Stimulated activated CD8-positive, alpha-beta memory T cell treated with anti-CD3 and anti-CD28 coated beads, Interleukin-15, amount 100 ng/mL, for 24 hours (primary cell): ENCODE measurements at places on chromosomes 5 and 9.

- DNase-seq: no peak
These were observed 84.5 kb upstream of the CTNNA1 start for GRCh38 chr5:138668451-138669380.

DNA sequence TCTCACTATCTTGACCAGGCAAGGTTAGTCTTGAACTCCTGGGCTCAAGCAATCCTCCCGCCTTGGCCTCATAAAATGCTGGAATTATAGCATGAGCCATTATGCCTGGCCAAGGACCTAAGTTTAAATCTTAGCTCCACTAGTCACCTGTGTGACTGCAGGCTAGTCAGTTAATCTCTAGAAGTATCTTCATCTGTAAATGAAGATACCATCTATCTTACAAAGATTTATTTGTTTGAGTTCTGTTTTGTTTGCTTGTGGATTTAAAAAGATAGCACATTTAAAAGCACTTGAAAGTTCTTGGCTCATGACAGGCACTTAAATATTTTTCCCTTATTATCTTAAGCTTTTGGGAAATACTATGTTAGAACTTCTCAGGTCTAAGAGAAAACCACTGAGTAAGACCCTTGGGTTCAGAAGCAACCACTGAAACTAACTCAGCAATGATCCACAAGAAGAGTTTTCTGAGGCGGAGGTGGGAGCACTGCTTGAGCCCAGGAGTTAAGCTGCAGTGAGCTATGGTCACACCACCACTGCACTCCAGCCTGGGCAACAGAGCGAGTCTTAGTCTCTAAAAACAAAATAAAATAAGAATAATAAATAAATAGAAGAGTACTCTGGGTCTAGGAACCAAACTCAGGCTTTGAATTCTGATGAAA lies 19.1 kb downstream of the TMEM245 start:
- no peak for DNase-seq

DNA sequence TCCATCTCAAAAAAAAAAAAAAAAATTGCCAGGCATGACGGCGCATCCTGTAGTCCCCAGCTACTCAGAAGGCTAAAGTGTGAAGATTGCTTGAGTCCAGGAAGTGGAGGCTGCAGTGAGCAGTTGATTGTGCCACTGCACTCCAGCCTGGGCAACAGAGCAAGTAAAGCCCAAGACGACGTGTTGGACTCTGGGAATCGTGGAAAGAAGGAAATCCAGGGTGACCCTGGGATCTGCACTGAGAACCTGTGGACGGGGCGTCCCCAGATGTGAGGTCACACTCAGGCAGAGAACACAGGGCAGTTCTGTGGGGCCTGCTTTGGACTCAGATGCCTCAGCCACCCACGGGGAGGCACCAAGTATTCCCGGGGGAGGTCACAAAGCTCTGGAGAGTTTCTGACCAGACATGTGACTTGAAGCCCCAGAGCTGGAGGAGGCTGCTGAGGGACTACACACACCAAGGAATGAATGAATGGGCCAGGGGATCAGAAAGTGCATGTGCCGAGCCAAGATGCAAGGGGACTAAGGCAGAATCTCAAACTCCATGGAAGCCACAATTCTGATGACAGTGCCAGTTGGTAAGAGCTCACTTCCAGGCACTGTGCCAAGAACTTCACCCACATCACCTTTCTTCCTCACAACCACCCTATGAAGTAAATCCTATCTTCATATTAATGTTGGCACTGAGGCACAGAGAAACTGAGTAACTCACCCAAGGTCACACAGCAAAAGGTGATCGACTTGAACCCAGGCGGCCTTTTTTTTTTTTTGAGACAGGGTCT lies 12.9 kb downstream of the DYNC2I2 start:
- no peak for DNase-seq

DNA sequence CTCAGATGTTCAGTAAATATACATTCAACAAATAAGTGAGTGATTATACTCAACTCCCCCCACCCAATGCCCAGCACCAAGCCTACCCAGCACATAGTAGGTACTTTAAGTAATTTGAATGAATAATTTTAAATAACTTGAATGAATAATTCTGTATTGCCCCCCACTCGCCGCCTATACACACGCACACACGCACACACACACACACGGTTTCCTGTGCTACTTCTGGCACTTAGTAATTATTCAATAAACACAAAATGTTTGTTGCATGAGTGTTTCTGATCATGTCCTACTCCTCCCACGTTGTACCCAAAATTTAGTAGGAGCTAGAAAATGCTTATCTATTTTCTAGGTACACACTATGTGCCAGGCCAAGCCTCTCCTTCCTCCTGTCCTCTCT lies 16.2 kb downstream of the PCDH12 start:
- DNase-seq: no peak

DNA sequence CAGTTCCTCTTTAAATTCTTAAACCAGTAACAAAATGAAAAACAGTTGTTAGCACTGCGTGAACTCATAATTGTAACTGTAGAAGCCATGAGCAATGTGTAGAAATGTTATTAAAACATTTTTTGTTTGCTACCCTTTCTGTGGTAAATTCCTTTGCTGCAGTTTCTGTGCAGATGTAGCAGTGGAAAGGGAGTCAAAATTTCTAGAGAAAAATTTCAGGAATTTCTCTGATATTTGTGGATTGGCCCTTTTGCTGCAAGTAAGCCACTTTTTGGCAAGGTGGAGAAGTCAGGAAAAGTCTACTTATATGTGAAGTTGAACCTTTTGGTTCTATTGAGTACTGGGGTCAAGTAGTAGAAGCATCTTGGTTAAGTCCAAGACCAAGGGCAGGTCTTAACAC lies 10.1 kb downstream of the FBXL7 start:
- DNase-seq: no peak

DNA sequence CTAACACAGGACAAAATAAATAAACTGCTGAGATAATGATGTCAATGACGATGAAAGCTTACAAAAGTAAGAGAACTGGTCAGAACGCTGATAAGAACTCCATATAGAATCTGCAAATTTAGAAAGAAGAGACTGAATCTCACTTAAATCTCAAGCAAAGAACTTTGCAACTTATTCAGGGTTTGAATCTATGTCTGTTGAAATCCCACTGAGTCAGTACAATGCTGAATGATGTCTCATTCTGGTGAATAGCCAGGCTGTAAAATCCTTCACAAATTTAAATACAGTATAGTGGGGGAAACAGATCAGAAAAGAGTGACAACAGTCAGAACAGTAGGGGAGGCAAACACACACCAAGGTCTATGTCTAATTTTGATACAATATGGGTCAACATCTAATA lies 38.9 kb upstream of the NR3C1 start:
- DNase-seq: no peak
